Fibroblast of pulmonary artery (primary cell): ENCODE measurements at places on chromosomes 7 and 10.

GRCh38 chr7:77561352-77561751, 24.3 kb downstream of the PTPN12 start:
- no peak for DNase-seq

DNA sequence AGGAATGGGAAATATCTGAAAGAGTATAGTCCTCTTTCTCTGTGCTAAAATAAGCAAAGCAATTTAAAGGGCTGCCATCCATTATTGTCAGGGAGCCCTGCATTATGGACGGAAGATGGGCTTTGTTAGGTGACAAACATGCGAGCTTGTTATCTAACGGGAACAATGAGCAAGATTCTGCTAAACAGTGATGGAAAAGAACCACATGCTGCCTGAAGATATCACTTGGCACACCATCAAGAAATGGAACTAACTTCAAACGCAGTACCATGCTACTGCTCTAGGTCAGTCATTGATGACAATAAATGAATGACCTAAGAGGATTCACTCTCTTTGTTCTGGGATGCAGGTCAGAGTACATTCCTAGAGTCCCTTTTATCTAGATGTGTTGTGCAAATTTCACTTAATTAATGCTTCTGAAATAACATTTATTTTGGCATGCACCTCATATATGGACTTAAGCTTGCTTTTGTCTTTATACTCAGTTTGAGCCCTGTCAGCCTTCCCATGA, 175.7 kb upstream of the PTN start:
- DNase-seq, result no peak

DNA sequence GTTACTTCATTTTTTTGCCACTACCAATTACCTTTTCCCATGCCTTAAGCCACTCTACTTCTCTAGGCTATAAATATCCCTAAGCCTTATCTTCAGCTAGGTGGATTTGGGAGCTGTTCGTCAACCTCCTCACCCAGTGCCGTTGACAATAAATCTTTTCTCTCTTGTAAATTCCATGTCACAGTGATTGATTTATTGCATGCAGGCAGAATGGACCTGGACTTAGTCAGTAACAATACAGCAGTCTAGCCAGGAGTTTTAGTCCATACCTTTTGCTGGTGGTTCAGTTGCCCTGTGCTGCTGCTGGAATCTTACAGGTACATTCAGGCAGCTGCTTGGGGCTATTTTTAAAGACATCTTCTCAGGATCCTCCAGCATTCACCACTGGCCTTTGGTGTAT, 350.5 kb upstream of the NRG3 start:
- no peak for DNase-seq

DNA sequence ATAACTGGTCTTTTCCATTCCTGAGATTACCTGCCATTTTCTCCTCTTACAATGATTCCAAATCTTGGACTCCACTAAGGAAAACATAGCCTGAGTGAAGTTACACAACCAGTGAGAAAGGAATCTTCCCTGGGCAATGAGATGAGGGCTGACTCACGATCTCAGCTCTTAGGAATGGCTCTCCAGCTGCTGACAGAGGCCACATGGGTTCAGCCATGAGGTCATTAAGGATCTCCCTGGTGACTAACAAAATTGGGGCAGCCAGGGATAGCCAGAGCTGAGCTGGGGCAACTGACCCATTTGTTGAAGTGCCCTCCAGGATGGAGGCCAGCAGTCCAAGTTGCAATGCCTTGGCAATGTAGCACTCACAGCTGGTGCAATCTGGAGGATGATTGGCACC, 78.7 kb upstream of the MKLN1 start:
- peak; percentile 98 for DNase-seq

GRCh38 chr7:33862946-33863814, 42.2 kb upstream of the BMPER start:
- no peak for DNase-seq

DNA sequence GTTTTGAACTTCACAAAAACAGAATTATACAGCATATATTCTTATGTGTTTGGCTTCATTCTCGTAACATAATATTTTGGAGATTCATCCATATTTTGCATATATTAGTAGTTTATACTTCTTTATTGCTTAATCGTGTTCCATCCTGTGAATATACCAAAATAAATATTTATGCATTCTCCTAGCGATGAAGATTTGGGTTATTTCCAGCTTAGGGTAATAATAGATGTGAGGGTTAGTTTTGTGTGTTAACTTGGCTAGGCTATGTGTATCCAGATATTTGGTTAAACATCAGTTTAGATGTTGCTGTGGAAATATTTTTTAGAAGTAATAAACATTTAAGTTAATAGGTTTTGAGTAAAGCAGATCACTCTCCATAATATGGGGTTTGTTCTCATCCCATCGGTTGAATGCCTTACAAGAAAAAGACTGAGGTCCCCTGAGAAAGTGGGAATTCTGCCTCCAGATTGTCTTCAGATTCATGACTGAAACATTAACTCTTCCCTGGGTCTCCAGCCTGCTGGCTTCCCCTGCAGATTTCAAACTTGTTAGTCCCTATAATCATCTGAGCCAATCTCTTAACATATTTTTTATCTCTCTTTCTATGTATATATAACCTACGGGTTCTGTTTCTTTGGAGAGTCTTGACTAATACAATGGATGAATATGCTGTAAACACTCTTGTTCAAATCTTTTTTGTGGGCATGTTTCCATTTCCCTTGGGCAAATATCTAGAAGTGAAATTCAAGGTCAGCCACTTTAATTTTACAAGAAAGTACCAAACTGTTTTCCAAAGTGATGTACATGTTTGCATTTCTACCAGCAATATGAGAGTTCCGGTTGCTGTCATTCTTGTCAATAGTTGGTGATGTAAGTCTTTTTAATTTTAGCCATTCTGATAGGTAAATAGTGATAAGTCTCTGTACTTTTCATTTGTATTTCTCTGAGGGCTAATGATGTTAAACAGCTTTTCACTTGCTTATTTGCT, 48.7 kb downstream of the PDK4 start:
- no peak for DNase-seq

DNA sequence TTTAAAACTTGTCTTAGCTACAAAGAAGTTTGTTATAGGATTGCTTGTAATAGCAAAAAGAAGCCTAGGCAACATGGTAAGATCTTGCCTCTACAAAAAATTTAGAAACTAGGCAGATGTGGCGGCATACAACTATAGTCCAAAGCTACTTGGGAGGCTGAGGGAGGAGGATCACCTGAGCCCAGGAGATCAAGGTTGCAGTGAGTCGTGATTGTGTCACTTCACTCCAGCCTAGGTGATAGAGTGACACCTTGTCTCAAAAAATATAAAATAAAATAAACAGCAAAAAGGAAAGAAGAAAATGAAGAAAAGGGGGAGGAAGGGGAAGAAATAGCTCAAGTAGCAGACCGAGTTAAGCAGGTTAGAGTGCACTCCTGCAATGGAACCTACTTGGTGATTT, 47.0 kb upstream of the MPP7 start:
- DNase-seq, result no peak

DNA sequence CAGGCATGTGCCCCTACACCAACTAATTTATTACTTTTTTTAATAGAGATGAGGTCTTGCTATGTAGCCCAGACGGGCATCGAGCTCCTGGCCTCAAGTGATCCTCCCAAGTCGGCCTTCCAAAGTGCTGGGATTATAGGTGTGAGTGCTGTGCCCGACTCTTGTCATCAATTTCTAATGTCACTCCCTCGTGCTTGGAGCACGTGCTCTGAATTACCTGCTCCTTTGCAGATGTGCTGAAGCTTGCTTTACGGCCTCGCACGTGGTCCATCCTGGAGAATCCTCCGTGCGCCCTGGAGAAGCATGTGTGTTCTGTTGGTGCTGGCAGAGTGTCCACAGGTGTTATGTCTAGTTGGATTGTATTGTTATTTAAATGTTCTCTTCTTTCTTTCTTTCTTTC, 11.8 kb upstream of the UBE3C start:
- DNase-seq, result no peak

DNA sequence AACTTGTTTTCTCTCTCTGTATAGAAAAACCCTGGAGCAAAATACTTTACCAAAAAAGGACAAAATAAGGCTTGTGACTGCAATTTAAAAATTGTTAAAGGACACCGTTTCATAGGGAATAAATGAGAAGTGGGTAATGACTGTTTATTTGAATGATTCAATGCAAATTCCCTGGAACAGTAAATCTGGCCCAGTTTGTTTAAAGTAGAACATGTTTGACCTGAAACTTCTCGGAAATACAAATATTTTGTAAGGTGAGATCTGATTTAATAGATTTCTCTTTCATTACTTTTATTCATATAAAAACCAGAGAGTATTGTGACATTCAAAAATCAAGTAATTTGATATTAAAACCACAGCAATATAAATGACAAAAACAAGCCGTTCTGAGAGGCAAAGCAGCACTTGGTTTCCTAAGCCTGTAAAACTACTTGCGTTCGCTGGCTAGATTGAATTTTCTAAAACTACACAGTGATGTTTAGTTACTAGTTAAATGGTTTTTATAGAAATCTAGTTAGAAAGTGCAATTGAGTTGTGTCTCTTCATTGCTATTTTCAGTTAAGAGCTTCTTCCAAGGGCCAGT, 76.8 kb upstream of the PITRM1 start:
- no peak for DNase-seq

GRCh38 chr7:76332078-76332477, 26.7 kb downstream of the YWHAG start:
- DNase-seq, result no peak

DNA sequence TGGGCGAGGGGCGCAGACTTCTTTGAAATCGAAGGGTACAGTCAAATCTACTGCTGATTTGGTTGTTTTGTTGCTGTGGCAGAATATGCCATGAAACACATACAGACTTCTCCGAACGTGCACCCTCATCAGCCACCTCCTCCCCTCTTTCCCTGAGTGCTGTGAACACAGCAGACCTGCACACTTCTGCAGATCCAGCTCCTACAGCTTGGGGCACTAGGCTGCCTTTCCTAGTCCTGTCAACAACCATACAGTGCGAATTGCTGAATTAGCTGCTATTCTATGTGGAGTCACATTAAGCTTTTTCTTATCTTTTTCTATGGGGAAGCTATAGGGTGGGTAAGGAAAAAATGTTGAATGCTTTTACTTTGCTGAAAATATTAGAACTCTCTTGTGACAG, 57.5 kb downstream of the COL17A1 start:
- peak; percentile 56 for DNase-seq

DNA sequence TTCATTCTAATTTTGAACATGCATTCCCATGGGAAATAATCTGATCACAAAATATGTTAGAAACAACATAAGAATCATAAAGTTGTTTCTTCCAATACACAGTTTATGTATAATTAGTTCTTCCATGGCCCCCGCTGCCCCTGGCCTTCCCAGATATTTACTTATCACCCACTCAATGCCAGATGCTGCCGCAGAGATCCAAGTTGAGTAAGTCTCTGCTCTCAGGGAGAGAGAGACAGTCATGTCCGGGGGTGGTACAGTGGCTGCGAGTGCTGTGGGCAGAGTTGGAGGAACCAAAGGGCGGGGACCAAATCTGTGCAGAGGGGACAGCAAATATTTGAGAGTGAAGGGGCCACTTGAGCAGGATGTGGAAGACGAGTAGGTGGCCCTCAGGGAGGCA, 37.1 kb downstream of the COL26A1 start:
- no peak for DNase-seq

DNA sequence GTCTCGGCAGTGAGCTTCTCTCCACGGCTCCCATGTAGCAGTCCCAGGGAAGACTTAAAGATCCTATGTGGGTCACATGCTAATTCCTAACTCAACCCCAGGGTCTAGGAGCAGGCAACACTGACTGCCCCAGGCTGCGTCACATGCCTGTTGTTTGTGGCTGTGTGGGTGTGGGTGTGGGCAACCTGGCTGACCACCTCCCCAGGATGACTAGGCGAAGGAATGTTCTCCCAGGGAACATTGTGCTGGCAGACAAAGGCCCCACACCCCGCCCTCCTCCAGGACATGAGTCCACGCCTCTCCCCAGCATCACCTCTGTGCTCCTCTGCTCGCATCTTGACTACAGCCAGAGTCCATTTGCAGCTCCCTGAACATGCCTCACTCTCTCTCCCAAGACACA, 30.3 kb downstream of the SLC29A3 start:
- no peak for DNase-seq

GRCh38 chr10:63424576-63424975, 41.2 kb downstream of the JMJD1C start:
- DNase-seq, result no peak

- DNase-seq, result no peak
Measured at GRCh38 chr7:75038508-75038907, 35.1 kb downstream of the RCC1L start.

DNA sequence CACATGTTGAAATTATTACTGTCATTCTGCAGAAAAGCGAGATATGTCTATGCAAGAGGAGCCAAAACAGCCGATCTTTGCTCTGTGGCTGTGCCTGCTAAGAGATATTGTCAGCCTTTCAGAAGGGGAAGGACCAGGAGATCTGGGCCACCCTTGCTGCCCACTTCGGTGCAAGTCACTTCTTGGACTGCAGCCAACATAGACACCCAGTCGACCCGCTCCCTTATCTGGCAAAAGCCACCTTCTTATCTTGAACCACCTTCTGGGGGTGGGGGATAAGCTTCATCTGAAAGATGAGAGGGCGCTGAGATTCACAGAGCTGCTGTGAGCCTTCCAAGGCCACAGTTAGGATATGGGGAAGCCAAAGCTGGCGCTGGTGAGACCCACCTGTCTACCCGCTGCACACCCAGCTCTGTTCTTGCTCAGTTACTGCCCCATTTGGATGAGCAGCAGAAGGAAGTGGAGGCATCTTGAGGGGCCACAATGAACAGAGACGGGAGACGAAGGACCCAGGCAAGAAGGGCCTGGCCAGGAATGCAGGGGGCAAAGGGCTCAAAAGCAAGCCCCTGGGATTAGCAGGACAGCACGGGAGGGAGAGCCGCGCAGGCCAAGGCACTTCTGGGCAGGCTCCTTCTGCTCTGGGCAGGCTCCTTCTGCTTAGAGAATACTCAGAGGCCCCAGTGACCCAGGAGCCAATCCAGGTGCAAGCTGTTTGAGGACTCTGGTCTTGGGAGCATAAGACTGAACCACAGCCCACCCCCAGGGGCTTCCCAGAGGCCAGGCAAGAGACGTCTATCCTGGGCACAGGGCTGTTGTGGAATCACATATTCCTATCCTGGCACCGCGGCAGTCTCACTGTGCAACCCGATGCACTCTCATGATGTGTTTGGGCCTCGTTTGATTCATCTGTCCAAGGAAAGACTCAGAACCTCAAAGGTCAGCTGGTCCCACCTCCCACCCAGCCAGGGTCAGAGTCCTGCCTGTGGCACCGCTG, 38.4 kb upstream of the NPFFR1 start:
- DNase-seq, result no peak

DNA sequence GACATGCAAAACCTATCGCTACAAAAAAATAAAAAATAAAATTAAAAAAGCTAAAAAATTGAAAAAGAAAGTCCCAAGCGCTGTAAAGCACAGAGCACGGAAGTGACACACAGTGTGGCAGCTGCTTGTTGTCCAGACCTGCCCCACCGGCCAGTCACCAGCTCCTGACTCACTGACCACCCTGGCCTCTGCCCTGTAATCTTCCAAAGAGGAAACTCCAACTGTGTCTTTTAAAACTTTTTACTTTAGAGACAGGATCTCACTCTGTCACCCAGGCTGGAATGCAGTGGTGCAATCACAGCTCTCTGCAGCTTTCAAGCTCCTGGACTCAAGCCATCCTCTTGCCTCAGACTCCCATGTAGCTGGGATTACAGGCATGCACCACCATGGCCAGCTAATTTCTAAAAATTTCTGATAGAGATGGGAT, 23.6 kb downstream of the GNA12 start:
- DNase-seq, result peak; percentile 98
